Activated CD4-positive, alpha-beta T cell treated with anti-CD3 and anti-CD28 coated beads, Interleukin-2, amount 50 U/mL, for 48 hours (primary cell): ENCODE measurements at places on chromosomes 7 and 10.
A peak's percentile ranks its signal among the peaks of the same experiment; 100 is the strongest.

DNA sequence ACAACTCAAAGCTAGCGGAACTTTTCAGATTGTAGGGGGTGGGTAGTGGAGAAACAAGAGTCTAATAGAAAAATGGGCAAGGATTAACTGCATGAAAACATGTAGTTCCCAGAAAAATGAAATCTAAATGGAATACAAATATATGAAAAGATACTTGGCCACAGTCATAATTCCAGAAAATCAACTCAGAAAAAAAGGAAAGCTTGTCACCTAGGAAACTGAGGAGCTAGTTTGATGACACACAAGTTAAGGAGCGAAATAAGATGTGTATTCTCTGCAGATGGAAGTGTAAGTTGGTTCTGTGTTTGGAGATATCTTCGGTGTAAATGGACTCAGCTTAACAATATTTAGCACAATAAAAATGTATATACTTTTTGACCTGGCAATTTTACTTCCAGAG is 52.7 kb downstream of the TRIL start:
- no peak for DNase-seq

DNA sequence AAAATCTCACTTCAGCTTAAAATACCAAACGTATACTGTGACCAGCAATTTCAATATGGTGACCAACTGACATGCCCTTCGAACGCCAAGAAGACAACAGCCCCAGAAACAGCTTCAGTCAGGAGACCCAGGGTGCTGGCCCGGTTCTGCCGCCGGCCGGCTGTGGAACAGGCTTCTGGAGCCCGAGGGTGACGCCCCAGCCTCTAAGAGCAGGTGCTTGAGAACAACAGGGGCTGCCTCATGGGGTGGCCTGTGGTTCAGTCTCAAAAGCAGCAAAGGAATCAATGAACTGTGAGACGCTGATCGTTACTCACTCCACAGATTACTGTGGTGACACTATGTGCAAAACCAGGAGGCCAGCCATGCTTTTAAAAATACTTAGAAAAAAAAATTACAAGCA is 17.3 kb downstream of the GPER1 start:
- no peak for DNase-seq

DNA sequence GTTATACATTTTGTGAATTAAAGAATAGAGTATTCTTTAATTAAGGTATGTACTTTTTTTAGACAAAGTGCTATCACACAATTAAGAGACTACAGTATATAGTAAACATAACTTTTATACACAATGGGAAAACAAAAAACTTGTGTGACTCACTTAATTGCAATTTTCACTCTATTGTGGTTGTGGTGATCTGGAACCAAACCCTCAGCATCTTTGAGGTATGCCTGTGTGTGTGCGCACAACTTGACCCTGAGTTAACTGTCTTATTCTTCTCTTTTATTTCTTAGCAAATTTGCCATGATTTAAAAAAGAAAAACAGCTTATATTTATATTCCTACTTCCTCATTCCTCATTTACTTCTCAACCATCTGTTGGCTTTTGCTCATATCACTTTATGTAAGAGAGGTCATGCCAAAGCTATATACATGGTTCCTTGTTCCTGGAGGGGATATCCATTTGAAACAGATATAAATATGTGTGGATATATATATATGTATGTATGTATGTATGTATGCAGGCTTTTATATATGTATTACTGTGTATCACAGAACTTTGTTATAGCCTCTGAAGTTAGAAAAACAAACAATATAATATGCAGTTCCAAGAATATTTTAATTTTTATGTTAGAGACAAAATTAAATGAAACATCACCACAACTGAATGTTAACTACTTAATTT is 259.5 kb upstream of the HGF start:
- DNase-seq = no peak

DNA sequence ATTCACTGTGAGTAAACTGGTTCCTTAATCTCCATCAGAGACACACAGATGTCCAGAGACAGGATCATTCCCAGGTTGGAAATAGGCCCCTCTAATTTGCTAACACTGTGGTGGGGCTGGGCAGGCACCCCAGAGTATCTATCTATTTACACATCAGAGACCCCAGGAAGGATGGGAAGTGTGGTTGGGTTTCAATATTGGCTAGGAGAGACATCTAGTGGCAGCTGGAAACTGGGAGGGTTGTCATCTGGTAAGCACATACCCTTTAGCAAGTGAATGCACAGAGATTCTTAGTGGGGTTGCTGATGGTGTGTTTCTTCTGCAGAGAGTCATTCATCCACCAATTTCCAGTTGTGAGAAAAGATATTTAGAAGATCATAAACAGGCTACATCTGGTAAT is 36.0 kb upstream of the NRG3 start:
- no peak for DNase-seq

GRCh38 chr7:33276325-33276724 is 147.0 kb downstream of the BBS9 start:
- no peak for DNase-seq

GRCh38 chr7:72099784-72100183 is 312.4 kb downstream of the CALN1 start:
- DNase-seq = no peak

- DNase-seq = no peak
Observed at GRCh38 chr10:129528376-129528978, 61.4 kb downstream of the MGMT start.

- DNase-seq = peak; percentile 23
Observed at GRCh38 chr10:42754155-42755027, 28.2 kb upstream of the BMS1 start.

DNA sequence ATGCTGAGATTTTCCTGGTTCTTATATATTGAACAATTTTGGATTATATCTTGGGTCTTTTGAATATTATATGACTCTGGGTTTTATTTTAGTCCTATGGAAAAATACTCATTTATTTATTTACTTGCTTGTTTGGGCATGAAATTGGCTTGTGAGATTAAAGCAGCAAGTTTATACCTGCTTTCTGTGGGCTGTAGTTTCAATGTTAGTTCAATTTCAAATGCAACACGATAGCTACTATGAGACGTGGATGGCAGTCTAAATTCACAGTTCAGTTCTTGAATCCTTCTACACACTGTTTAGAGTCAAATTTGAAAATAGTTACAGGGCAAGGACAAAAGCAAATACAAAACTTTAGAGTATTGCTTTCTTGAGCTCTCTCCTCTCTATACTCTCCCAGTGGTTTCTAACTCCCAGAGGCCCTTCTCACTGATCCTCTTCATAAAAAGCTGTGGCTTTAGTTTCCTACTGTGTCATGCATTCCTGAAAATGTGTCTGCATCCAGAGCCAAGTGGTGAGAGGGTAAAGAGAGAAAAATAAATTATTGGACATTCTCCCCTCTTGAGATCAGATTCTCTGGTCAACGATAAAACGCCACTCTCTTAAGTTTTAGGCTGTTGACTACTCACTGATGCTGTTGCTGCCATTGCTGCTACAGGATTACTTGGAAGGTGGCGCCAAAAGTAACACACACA is 34.4 kb downstream of the POLR1F start:
- DNase-seq = no peak

DNA sequence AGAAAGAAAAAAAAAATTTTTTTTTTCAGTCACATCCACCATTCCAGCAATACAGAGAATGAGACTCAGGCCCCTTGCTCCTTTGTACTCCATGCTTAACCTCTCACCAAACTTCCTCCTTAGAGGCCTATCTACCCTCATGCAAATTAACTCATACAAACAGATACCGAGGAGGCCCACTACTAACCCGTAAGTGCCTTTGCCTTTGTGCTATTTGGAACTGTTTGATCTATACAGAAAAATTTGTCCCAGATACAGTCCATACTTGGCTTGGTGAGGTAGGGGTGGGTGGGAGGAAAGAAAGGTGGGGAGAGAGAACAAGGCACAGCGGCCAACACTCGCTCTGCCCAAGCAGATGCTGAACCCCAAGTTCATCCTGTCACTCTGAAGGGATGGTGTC is 87.8 kb upstream of the DUSP5 start:
- no peak for DNase-seq

DNA sequence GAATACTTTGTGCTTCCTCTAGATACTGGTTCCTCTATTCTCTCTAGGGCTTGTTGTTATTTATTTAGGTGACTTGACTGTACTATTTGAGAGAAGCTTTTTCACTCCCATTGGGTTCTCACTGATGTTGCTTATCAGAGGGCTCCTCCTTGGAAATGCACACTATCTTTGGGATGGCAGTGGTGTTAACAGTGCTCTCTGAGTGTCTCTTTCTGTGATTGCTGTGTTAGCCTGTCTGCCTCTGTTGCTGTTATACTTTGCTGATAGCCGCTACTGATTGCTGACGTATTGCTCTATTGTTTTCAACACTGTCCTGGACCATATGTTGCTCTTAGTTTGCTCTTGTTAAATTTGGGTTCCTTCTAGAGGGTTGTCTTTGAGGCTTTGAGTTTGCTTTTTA is 34.7 kb downstream of the ZNF33A start:
- DNase-seq = no peak

DNA sequence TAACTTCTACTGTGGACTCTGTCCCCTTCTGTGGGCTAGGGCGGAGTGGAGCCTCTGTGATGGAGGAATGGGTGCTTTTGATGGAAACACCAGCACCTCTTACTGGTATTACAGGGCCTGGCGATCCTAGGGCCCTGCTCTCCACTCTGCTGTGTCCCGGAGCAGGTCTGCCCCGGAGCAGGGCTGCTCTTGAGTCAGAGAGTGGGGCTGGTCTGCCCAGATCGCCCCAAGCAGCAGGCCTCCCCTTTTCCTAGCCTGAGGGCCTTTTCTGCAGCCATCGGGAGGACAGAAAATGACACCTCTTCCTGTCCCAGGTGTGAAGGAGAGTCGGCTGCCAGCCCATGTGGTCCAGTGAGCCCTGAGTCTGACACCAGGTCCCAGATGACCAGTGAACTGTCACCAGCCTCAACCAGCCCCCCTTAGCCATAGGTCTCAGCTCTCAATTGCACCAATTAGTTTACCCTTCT is 1.4 kb downstream of the ZNF282 start:
- DNase-seq = peak; percentile 32

GRCh38 chr7:142753366-142753765 is 4.1 kb downstream of the PRSS1 start:
- DNase-seq = no peak

DNA sequence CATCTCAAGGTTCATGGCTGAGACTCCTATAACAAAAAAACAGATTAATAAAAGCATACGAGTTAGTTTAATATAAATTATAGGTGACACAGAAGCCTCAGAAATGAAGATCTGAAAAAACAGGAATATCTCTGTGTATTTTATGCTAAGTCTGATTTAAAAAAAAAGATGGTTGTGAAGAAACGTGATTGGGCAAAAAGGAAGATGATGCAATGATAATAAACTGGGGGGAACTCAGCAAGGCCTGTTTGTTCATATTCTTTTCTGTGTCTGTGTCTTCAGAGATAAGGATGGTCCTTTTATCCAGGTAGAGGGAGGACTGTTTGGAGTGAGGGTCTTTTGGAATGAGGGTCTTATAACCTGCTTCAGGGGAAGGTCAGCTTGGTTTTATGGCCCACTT is 25.9 kb downstream of the TAC1 start:
- DNase-seq = no peak

GRCh38 chr10:116101616-116102315 is 171.2 kb downstream of the GFRA1 start:
- no peak for DNase-seq

- no peak for DNase-seq
Observed at GRCh38 chr7:40640566-40640965, 505.8 kb downstream of the SUGCT start.

DNA sequence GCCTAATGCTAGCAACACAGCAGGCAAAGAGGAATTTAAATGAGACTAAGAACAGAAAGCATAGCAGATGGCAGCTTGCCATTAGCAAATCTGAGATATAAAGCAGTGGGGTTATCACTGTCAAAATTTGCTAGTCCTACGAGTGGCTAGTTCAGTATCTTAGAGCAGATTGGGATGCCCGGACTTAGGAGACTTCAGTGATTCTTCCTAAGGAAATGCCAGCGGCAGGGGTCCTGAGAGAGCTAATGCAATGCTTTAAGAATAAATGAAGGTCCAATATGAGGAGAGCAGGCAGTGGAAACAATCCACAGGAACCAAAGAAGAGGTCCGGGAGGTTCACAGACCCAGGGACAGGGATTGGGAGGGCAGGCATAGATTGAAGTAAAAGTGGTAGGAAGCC is 169.3 kb upstream of the NPSR1 start:
- no peak for DNase-seq

GRCh38 chr10:30436191-30436611 is 2.2 kb downstream of the MAP3K8 start:
- DNase-seq = peak; percentile 43

- no peak for DNase-seq
Observed at GRCh38 chr7:5484921-5485320, 61.3 kb upstream of the TNRC18 start.

- no peak for DNase-seq
Observed at GRCh38 chr7:11830582-11831155, 1.3 kb downstream of the THSD7A start.

- DNase-seq = no peak
Observed at GRCh38 chr7:116386674-116387073, 112.9 kb upstream of the CAV2 start.

GRCh38 chr10:101875068-101875688 is 31.6 kb upstream of the KCNIP2 start:
- no peak for DNase-seq
